Activated T-cell treated with anti-CD3 and anti-CD28 coated beads, Interleukin-2, amount 50 U/mL, for 4 hours (primary cell): ENCODE measurements at places on chromosomes 4 and X.
A peak's percentile ranks its signal among the peaks of the same experiment; 100 is the strongest.

DNA sequence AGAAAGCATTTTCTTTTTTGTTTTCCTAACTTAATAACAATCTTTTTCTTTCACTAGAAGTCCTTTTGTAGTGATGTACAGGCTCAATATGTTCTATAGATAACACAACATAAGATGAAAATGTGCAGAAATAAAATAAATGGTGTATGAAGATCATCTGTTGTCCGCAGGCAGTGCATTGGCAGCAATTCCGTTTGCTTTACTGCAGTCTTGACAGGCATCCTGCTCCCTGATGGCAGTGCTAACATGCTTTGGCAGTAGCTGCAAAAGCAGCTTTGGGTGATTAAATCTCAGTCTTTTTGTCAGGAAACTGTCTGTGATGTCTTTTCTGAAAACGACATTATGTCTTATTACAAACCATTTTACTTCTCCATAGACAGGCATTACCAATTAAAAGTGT is 131.4 kb downstream of the TRAM1L1 start:
- DNase-seq: no peak

GRCh38 chr4:113921089-113921794 is 58.2 kb downstream of the ARSJ start:
- DNase-seq: no peak

DNA sequence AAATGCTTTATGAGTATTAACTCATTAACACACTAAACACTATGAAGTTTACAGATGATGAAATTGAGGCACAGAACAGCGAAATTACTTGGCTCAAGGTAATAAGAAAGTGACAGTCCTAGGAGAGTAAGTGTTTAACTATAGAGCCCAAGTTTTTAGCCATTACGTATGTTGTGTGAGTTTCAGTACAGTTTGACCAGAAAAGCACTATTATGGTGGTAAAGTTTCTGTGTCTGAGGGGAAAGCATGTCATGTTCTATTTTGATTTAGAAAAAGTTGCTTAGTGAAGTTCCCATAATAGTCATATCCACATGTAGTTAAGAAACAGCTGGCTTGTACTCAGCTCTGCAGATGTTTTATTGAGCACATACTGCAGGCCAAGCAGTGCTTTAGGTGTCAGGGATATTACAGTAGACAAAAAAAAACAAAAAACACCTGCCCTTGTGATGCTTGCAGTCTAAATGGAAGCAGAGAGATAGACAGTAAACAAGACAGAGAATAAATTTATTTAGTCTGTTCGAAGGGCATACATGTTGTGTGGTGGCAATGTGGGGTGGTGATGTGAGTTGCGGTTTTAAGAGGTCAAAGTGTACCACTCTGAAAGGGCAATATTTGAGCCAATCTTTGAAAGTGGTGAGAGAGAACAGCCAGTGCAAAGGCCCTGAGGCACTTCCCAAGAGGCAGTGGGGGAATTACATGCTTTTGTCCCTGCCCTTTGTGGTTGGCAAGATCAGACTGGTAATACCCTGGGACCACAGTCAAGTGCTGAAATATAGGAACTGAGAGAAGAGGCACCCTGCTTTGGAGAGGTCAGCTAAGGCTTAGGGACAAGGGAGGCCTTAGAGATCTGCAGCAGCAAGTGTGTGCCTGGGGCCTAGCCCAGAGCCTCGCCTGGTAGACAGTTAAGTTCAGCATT is 6.2 kb downstream of the TMEM131L start:
- no peak for DNase-seq

GRCh38 chr4:142817442-142817841 is 28.7 kb downstream of the INPP4B start:
- DNase-seq: no peak

GRCh38 chr4:122150931-122151330 is 1.2 kb upstream of the BLTP1 start:
- no peak for DNase-seq

- no peak for DNase-seq
Observed at GRCh38 chrX:136778020-136778419, 2.7 kb downstream of the ARHGEF6 start.

DNA sequence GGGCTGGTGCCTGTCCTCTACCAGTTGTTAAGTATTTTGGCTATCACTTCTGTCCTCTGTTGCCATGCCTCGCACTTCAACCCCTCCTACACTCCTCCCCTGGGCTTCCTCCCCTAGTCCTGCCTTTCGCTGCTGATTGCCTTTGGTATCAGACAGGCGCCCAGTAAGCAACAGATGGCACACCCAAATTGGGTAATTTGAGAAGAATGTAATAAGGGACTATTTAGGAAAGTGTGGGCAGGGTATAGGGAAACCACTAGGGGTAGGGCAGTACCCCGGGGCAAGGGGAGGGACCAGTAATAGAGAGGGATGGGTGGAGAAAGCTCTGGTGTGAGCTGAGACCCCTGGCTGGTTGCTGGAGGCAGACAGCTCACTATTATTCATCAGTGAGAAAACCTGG is 172.7 kb upstream of the USP9X start:
- no peak for DNase-seq

DNA sequence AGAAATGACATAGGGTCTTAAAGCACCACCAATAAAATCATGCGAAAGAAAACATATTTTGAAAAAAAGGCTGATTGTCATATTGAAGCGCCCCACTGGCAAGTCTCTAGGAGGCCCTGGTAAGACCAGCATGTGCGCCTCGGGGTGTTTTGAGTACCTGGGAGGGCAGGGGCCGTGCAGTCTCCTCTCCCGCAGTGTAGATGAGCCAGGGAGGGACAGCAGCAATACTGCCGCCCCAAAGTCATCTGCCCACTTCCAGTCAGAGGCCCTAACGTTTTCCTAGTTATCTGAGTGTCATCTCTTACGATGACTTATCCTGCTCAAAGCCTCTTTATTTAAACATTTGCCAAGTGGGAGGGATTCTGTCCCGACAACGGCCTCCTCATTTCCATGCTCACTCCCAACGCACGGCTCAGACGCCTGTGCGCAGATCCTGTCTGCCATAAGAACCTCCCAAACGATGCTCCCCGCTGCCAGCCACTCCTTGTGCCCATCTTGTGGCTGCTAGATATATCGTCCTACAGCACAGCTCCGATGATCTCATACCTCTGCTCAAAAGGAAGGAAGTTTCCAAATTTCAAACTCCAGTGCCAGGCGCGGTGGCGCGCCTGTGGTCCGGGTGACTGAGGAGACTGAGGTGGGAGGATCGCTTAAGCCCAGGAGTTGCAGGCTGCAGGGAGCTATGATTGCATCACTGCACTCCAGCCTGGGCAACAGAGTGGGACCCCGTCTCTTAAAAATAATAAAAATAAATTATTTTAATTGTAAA is 17.2 kb upstream of the SCRG1 start:
- DNase-seq: no peak

- no peak for DNase-seq
Observed at GRCh38 chrX:662126-662525, 31.5 kb downstream of the SHOX start.

- no peak for DNase-seq
Observed at GRCh38 chr4:7431696-7432530, 2.8 kb downstream of the PSAPL1 start.

GRCh38 chrX:12955882-12956703 is 18.8 kb upstream of the TMSB4X start:
- DNase-seq: peak; percentile 46

GRCh38 chrX:118189000-118189399 is 72.4 kb upstream of the KLHL13 start:
- DNase-seq: no peak

- no peak for DNase-seq
Observed at GRCh38 chr4:39030725-39031124, 1.5 kb downstream of the TMEM156 start.

DNA sequence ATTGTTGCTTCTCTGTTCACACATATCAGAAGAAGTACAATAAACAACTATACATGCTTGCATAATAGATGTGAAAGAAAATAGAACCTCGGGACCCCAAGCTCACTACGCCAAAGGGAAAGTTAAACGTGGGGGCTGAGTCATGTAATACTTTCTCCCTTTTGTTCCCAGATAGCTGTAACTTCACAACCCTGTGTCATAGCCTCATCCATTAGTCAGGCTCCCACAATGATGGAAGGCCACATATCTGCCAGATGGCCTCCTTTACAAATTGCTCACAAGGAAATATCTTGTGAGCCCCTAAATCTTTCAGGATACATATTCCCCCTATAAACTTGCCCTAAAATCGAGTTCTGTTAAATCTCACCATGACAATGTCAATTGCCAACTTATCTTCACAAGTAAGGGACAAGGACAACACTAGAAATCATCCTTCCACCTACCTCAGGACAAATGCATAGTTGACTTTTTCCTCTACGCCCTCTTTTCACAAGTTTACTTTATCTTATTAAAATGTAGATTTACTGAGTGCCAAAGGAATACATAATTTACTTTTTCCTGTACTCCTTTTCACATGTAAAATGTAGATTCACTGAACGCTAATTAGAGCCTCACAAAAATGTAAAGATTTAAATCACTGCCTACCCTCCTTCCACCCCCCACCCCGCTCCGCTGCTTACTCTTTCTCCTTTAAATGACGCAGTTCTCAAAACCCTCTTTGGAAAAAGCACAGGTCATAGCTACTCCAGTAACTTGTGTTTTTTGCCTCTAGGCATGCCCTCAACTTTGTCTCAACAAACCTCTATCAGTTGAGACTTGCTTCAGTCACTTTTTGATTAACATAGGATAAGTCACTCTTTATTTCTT is 477.1 kb downstream of the DTHD1 start:
- DNase-seq: no peak

GRCh38 chr4:36411338-36411737 is 129.9 kb downstream of the DTHD1 start:
- DNase-seq: no peak

DNA sequence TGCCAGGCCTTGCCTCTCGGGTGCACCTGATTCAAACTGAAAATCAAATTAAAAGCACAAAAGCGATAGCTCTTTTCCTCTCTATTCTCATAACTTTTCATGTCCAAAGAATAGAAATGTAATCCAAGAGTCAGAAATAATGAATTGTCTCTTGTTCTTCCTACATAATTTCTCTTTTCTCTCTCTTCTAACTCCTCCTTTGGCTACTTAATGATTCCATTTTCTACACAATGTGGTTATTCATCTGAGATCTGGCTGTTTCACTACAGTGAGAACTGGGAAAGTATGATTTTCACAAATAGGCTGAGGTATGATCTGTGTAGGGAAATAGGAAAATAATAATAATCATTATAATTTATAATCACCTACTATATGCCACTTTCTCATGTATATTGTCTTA is 703.5 kb downstream of the PDHA2 start:
- no peak for DNase-seq

GRCh38 chrX:1316527-1316926 is 20.1 kb upstream of the IL3RA start:
- DNase-seq: no peak

DNA sequence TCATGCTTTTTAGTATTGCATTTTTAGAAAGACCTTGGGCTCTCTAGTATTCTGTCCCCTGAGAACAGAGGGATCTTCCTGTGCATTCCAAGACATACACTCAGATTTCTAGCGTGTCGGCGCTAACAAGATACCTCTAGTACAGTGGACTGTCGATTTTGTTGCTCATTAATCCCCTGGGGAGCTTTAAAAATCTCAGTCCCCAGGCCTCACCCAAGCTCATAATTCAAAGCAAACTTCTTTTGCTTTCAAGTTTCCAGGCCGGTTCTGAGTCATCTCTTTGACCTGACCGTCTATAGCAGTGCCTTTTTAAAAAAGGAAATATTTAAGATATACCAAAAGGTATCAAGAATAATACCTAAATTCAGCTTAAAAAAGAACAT is 137.0 kb downstream of the AMMECR1 start:
- DNase-seq: no peak

DNA sequence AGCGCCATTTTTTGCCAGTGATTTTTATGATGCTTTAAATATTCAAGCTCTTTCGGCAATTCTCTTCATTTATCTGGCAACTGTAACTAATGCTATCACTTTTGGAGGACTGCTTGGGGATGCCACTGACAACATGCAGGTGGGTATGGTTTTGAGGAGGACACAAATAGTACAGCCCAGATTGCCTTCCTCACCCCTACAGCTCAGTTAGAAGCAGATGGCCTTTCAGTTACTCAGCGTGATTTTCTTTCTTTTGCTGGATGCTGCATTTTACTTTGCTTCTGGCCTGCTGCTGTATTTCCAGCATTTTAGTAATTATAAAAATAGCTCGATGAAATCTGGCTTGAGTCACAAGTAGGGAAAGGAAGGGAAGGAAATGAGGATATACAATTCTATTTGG is 114.7 kb downstream of the SLC4A4 start:
- DNase-seq: no peak

DNA sequence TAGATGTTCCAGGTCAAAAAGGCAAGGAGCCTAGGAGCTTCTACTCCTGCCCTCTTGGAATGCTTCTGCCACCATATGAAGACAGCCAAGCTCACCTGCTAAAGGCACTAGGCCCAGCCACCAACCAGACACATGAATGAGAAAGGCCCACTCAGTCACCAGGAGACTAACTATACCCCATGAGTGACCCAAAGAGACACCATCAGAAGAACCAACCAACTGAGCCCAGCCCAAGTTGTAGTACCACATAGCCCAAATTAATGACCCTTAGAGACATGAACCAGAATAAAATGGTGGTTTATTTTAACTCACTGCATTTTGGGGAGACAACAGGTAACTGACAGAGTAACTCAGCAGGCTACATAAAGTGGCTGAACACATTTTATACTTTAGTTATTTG is 22.9 kb upstream of the CXCL3 start:
- DNase-seq: no peak

GRCh38 chr4:156154978-156155377 is 201.3 kb upstream of the CTSO start:
- DNase-seq: no peak

- no peak for DNase-seq
Observed at GRCh38 chrX:17828171-17828570, 32.9 kb downstream of the RAI2 start.

- no peak for DNase-seq
Observed at GRCh38 chr4:78971326-78971725, 32.1 kb upstream of the PAQR3 start.

DNA sequence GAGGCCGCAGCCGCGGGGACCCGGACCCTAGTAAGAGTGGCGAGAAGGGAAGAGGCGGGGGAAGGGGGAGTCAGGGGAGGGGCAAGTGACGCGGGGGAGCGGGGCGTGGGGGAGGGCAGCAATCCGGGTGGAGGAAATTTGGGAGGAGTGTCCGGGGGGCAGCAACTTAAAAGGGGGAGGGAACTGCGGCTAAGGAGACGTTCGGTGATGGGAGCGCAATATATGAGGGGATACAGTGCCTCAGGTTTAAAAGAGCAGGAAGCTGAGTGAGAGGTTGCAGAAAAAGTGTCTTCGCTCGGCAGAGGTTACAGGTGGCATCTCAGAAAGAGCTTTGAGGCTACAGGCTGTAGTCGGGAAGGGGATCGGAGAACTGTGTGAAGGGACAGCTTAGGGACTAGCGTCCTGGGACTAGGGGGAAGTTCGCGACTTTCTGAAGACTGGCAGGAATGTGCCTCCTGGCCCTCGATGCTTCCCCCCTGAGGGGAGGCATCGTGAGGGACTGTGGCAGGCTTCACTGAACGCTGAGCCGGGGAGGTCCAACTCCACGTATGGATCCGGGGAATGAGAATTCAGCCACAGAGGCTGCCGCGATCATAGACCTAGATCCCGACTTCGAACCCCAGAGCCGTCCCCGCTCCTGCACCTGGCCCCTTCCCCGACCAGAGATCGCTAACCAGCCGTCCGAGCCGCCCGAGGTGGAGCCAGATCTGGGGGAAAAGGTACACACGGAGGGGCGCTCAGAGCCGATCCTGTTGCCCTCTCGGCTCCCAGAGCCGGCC is 519 bp downstream of the FOXO4 start:
- DNase-seq: no peak

GRCh38 chrX:12970691-12971202 is 4.2 kb upstream of the TMSB4X start:
- no peak for DNase-seq
